ELF-1 (cell line): ENCODE measurements at places on chromosomes 16 and 17.

GRCh38 chr16:89115216-89115861, 21.7 kb downstream of the ACSF3 start:
- no peak for DNase-seq

- no peak for DNase-seq
Observed at GRCh38 chr16:2325181-2325580, 15.3 kb downstream of the ABCA3 start.

DNA sequence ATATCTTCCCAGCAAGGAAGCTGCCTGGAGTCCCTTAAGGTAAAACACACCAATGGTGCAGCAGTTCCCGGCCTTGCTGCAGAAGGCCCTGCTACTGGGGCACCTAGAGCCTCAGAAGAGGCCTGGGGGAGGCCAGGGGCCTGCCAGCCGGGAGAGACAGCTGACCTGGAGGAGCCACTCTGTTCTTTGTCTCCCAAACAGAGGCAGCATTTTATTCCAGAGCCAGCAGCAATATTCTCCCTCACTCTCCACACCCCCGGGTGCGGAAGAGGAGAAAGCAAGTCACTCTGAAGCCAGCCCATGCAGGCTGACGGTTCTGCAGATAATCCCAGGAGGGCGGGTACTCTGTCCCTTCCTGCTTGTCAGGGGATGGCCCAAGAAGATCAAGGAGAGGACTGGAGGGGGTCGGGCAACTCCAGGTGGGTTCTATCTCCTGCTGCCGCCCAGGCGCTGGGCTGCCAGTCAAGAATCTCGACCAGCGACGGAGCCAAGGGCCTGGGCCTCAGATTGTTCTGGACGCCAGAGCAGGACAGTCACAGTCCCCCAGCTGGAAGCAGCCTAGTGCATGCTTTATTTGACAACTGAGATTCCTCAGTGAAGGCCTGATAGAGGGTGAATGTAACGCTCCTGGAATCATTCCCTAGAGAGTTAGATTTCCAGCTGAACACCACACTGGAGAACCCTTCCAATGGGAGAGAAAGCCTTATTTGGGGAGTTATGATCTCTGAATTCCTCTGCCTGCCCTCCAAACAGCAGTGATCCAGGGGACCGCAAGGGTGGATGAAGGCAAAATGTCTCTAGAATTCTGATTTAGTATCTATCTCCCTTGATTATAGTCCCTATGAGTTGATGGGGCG, 1.1 kb upstream of the KIFC3 start:
- peak; percentile 74 for DNase-seq

DNA sequence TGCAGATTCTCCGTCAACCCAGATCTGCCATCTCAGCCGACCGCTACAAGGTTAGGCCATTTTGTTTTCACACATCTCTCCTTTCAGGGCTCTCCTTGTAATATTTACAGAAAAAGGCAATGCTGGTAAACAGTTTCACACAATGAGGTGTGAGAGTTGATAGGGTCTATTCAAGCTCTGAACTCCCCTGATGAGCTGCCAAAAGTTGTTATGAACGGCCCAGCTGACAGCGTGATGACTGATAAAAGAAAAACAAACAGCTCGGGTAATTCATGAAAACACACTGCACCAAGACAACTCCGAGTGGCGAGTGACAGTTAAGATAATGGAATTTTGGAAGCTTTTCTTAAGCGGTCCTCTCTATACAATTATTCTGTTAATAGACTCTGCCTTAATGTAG, 68.1 kb upstream of the IRX5 start:
- DNase-seq: no peak

DNA sequence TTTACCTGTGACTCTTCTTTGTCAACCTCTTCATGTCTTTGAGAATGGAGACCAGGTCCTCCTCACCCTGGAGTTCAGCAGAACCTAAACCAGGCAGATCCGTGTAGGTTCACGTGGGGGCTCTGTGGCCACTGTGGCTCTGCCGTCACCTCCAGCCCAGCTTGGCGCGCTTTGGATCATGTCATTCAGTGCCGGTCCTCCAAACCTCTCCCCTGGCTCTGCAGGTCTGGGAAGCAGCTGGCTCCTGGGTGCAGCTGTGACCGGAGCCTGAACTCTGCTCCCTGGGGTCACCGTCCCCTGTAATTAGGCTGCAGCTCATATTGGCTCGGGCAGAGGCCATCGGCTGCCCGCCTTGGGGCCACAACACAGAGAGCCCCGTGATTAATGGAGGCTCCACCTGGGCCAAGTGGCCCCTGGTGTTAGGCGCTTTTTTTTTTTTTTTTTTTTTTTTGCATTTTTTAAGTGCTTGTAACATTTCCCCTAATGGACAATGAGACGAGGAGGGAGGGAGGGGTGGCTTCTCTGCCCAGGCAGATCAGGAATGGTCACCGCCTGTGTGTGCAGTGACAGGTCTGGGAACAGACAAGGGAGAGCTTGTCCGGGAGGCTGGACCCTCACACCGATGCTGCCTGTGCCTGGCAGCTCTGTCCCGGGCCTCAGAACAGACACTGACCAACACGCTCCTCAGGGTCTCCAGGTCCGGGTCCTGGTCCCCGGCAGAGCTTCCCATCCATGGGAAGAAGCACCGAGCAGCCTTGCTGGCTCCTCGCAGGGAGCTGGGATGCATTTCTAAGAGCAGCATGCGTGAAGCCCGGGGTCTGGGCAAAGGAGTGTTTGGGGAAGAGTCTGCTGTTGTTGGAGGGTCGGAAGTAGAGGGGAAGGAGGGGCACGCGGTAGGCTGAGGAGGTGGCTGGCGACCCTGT, 247.9 kb downstream of the SEC14L1 start:
- DNase-seq: peak; percentile 64
